Stimulated activated CD4-positive, alpha-beta T cell treated with anti-CD3 and anti-CD28 coated beads, TNF-alpha, amount 100 ng/mL, for 24 hours (primary cell): ENCODE measurements at places on chromosomes 6 and 20.

DNA sequence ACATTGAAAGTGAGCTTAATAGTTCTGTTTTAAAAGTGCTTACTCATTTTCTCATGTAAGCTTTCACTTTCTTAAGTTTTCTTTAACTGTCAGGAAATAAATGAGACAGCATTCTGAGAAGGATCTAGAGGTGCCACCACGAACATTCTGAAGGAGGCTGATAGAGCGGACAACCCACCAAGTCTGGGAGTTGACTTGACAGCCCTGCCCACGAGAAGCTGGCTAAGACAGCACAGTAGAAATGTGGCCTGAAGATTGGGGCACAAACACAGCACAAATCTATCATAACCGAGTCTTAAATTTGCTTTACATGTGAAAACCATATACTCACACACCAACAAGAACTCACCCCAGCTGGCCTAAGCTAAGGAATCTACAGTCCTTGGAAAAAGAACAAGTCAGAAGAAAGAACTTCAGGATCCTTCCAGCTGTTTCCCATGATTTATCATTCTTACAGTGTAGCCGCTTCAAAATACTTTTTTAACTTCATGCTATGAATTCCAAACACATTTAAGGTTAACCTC, 144.2 kb upstream of the TNFAIP3 start:
- no peak for DNase-seq

- DNase-seq: no peak
These were observed 2.5 kb upstream of the TMEM14C start for GRCh38 chr6:10720265-10720959.

GRCh38 chr20:1663917-1664316, 6.3 kb upstream of the SIRPG start:
- DNase-seq: no peak

- no peak for DNase-seq
These were observed 35.9 kb upstream of the RAB23 start for GRCh38 chr6:57257911-57258541.

GRCh38 chr20:10291568-10292248, 73.1 kb downstream of the SNAP25 start:
- no peak for DNase-seq

DNA sequence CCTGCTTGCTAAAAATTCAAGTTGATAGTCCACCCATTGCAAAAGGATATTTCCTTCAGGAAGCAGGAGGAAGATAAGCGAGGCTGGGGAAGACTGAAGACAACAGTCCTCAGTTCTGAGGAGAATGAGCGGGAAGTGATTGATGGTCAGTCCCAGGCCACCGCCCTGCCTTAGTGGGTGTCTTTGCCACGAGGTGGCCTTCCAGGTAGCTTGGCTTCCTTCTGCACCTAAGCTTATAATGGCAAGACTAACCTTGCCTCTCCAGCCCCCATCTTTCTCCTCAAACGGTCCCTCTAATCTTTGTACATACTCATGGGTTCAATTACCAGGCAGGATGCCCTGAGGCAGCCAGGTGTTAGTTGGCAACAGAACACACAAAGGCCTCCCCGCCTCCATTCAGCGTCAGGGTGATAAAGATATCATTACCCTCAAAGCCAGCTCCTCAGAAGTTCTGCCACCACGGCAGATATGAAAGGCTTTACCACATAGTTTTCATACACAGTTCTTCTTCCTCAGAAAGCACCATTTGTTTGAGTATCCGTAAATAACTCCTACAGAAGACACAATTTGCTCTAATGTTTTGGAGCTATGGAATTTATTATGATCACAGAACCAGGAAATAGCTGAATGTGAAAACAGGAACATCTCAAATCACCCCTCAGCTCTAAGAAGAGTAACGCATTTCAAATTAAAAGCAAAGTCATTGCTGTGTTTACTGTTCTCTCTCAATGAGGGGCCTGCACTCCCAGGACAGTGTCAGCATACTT, 249.4 kb downstream of the ATXN1 start:
- DNase-seq: no peak

GRCh38 chr6:13033145-13033544, 295.2 kb downstream of the TBC1D7 start:
- no peak for DNase-seq

DNA sequence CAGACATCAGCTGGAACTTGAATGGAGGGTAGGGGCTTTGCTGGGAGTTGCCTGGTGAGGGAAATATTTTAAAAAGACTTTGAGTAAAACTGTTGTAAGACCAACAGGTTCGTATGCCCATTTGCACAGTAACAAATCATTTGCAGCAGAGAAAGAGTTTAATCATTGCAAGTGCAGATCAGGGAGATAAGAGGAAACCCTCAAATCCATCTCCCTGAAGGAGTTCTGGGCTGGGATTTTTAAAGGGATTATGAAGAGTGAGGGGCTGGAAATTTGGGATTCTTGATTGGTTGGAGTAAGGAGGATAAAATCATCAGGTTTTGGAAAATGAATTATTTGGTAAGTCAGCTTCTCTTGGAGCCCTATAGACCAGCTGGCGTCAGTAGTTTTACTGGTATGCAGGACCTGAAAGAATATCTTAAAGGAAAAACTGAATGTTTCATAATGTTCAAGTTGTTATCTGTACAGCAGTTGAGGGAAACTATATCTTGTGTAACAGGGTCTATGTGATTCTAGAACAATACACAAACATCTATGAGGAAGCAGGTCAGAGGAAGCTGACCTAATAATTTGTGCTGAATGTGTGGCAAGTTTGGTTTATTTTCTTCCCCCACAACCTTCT, 295.5 kb downstream of the PLCB1 start:
- no peak for DNase-seq

- no peak for DNase-seq
These were observed 5.1 kb downstream of the PABPC1L start for GRCh38 chr20:44914924-44915323.

DNA sequence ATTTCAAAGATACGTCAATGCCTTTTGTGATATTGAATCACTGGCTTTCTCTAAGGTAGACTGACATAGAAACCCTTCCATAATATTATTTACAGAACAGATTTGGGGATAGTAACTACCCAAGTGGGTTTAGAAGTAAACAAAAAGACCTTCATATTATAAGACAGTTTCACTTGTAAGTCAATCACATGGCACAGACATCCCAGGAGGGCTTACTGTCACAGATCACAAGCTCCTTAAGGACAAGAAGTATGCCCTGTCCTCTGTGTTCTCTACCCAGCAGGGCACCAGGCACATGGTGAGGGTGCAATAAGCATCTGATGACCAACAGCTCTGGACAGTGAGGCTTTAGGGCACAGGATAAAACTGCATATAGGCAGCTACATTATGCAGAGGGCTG, 135.9 kb upstream of the SLC22A16 start:
- no peak for DNase-seq

DNA sequence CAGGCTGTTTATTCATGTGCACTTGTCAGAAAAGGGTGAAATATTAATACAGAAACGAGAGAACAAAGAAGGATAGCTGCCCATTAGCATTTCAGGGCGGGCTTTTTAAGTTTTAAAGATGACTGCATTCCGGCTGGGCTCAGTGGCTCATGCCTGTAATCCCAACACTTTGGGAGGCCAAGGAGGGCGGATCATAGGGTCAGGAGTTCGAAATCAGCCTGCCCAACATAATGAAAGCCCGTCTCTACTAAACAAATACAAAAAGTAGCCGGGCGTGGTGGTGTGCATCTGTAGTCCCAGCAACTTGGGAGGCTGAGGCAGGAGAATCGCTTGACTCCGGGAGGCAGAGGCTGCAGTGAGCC, 130.5 kb downstream of the HFE start:
- no peak for DNase-seq

DNA sequence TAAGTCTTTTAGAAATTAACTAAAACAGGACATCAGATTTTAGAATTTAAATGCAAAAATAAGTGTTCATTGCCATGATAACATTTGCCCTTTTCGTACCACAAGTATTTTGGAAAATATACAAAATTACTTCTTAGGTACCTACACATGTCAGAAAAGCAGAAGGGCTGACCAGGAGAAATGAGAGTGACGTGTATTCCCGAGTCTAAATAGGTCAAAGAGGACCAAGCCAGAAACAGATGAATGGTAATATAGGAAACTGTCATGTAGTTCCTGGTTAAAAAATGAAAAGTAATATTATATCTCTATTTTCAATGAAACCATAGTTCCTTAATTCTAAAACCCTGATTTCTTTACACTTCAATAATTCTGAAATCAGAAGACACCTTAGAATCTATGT, 126.2 kb downstream of the IPCEF1 start:
- no peak for DNase-seq

DNA sequence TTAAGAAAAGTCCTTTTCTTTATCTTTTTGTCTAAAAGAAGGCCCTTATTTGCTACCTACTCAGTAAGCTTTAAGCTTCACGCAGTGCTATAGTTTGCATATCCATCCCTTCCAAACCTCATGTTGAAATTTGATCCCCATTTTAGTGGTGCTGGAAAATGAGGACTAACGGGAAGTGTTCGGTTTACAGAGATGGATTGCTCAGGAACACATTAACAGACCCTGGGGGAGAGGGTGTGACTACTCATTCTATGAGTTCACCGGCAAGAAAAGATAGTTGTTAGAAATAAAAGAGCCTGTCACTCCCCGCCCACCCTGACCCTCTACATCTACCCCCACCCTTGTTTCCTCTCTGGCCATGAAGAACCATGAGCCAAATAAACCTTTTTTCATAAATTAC, 546.2 kb downstream of the MEI4 start:
- DNase-seq: no peak
